ENCODE measurements at places on chromosomes 12 and 14.

DNA sequence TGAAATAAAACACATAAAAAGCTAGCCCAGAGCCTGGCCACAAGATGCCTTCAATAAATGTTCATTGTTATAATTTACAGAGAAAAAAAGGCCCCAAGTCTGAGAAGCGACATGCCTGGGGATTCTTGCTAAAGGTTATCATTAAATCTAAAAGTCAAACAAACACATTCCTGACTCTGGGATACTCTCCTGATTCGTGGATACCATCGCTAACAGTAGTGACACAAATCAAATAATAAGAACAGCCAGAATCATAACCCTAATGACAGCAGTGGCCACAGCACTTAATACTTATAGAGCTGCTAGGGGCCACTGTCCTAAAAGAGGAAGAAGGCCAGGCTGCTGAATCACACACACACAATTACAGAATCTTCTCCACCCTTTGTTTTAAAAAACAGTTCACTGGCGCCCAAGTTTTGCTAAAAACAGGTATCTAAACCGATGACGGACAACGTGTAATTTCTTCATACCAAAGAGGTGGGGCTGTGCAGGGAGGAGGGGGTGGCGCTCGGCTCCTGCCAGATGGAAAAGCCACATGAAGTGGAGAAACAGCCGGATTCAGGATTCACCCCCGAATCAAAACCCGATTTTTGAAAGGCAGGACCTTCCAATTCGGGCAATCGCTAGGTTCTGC is 1.2 kb downstream of the CLIP1 start:
- DNase-seq = no peak

DNA sequence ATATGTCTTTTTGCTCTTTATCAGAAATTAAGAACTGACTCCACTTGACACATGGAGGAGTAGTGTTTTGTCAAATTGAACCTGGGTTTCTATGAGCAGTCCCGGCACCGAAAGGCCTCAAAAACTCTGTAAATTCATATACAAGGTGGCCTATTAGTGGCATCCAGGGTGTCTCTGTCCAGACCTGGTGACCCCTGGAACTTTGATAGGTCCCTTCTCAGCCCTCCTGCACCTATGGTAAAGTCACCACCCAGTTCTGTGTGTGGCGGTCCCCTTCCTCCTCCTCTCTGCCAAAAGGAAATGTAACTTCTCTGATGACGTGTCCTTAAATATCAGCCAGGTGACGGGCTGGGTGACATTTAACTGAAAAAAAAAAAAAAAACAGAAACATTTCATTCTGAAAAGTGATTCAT is 204.0 kb upstream of the FOXN3 start:
- no peak for DNase-seq

GRCh38 chr12:117365049-117365616 is 3.7 kb upstream of the NOS1 start:
- DNase-seq = no peak

GRCh38 chr14:60309867-60310552 is 61.0 kb downstream of the PPM1A start:
- DNase-seq = peak; percentile 29

- DNase-seq = no peak
Observed at GRCh38 chr12:5088586-5089264, 45.0 kb downstream of the KCNA5 start.

- DNase-seq = no peak
Observed at GRCh38 chr14:81485372-81485771, 48.3 kb downstream of the SEL1L start.

GRCh38 chr14:40317690-40318089 is 885.5 kb upstream of the FBXO33 start:
- DNase-seq = no peak

DNA sequence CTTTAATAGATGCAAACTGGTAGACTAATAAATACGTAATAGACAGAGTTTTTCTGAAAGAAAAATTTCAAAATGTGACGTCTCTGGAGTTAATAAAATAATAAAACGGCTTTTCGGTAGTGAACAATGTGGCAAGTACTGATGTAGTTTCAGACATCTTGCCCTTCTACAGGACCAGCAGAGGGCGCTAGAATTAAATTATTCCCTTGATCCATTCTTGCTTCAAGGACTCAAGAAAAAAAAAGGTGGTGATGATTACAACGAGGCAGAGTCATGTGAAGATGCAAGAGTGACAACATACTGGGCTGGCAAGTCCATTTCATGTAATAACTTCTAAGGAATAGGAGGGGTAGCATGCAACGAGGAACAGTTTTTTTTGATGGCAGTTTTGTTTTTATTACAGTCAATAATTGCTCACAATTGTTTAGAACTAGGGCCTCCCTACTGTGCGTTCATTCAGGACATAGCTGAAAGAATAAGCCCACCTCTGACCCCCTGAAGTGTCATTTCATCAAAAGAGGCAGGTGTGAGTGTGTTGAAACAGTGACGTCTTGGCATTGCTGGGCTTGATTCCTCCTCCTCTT is 101.0 kb upstream of the GZMB start:
- DNase-seq = peak; percentile 70

DNA sequence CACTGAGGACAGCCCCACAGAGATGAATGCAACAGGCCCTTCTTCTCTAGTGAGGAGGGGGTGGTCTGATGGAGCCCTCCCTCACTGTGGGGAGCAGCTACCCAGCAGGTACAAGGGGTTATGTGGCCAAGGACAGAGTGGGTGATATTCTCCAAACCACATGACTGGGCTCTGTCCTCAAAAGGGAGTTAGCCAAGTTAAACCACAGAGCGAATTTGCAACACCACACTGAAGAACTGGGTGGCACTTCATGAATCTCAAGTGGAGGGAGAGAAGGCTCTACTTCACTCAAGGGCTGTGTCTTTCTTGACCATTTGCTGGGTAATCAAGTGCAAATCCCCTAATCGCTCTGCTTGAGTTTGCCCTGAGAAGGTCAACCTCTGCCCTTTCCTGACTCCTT is 12.5 kb downstream of the GPR68 start:
- DNase-seq = no peak

DNA sequence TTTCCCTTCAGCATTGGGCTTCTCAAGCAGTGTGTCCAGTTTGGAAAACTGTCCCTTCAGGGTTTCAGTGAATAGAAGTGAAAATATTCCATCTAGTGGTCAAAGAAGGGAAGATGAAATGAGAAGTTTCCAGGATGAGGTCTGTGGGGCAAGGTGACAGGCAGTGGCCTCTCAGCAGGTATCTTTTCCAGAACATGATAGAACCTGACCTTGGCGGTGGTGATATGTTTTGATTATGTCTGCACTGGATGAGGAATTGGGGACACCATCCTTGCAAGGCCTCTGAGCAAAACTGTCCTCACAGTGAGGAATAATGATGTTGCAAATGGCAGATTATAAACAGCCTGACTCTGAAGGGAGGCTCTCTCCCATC is 4.7 kb downstream of the GPX2 start:
- DNase-seq = no peak

DNA sequence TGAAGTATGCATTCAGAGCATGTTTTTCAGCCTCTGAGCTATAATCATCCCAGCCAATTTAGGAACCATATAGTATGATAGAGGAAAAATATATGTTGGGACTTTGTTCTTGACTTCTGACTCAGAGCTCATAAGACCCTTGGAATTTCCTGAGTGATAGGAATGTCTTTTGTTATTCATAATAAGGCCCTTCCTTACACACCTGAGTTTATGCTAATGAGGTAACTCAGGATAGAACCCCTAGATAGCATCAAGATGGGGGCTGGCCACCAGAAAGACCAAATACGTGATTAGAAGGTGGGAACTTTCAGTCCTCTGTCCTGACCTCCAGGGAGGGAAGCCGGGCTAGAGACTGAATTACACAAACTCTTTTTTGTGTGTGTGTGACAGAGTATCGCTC is 32.4 kb upstream of the PLEK2 start:
- no peak for DNase-seq

GRCh38 chr12:87815771-87816585 is 213.2 kb downstream of the C12orf50 start:
- DNase-seq = peak; percentile 60

- no peak for DNase-seq
Observed at GRCh38 chr12:51020448-51021182, 5.6 kb downstream of the SLC11A2 start.

DNA sequence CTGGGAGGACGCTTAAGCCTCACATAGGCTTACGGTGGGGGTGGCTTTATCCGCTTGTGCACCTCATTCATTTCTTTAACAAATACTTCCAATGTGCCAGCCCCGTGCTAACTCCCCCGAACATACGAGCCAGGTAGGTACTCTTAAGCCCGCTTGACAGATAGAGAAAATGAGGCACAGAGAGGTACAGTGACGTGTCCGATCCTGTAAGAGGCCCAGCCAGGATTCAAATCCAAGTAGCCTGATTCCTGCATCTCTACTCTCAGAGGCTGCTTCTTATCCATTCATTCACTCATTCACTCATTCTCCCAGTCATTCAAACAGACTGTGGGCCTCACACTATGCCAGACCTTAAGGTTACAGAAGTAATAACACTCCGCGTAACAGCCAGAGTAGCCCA is 477 bp downstream of the OAS3 start:
- no peak for DNase-seq

- no peak for DNase-seq
Observed at GRCh38 chr14:94387051-94388026, 1.1 kb downstream of the SERPINA1 start.

DNA sequence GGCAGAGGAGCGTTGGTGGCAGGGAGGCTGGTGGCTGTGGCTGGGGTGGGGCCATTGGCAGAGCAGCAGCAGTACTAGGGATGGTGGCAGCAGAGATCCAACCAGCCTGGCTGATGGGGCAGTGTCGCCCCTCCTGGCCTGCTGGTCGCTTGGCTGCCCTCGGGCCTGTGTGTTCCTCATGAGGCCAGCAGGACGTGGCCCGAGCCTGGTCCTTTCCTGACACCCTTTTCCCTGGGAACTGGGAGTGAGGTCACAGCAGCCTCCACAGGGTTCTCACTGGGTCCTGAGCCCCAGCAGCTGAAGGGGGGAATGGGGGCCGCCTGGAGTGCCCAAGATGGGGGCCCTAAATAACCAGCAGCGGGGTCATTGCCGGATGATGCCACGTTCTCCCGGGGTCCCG is 46.1 kb downstream of the KIF26A start:
- DNase-seq = no peak

DNA sequence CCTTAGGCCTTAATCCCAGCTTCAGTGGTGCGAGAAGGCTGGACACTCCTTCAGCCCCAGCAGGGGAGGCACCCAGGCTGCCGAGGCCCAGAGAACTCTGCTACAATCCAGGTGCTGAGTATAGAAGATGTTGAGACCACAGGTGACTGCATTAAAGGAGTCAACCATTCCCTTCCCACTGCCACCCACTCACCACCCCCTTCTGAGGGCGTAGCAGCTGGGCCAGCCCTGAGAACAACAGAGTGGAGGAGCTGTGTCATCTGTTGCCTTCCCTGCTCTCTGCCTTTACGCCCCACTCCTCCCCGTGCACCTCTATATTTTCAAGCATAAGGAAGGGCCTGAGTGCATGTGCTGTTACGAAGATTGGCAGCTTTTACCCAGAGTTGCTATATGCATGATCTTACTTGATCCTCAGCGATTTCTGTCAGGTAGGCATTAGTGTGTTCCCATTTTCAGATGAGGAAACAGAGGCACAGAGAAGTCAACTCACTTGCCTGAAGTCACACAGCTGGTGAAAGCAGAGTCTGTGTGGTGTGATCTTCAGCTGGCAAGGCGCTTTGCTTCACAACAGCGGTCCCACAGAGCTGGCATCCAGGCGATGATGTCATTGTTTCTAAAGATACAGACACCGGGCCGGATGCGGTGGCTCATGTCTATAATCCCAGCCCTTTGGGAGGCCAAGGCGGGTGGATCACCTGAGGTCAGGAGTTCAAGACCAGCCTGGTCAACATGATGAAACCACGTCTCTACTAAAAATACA is 46.7 kb downstream of the RIN3 start:
- DNase-seq = no peak

DNA sequence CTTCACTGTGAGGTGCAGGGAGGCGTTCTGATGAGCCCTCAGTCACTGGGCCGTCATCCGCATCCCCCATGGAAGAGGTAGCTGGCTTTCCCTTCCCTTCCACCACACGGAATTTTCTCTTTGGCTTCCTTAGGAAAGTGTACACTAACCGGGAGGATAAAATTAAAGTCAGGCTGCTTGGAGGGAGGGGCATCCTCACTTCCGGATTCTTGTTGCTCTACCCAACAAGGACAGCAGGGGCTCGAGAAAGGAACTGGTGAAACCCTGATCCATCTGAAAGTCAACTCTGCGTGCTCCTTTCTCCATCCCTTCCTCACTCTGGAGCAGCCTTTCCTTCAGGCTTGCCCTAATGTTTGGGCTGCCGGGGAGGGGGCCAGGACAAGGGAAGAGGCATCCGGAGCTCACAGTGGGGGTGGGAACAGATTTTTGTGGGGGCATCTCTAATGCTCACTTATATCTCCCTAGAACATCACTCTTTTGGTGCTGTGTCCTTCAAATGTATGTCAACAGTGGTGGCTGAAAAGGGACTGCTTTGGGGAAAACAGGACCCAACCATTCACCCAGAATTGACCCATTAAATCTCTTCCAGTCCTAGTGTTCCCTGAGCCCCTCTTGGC is 101.4 kb upstream of the FKBP4 start:
- DNase-seq = no peak

DNA sequence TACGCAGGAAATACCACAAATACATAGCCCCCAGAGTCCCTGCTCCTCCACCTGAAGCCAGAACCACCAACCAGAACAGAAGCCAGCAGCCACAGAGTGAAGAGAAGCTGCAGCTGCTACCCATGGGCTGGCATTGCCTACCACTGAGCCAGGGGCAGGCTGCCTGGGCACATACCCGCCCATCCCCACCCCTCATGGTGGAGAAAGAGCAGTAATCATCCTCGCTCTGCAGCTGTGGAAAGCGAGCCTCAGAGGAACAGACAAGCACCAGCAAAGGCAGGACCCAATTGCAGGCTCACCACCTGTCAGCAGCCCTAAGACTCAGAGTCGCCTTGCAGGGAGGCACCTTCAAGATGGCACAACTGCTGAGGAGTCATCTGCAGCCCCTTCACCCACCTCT is 11.2 kb upstream of the CD9 start:
- DNase-seq = no peak

GRCh38 chr12:111841236-111841749 is 735 bp upstream of the MAPKAPK5 start:
- no peak for DNase-seq

DNA sequence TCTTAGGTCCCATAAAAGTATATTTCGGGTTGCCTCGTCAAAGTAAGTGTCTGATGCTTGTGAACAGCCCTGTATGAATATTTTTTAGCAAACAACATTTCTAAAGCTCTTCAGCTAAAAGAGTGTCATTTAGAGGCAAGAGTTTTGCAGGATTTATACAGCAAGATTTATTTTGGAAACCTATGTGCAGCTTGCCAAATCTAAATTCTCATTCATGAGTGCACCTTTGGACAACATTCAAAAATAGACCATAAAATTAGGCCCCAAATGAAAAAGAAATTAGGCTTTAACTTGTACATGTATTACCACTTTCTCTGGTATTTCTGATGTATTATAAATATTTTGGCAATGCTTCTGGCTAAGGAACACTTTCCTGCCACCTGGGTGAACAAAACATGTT is 224.4 kb upstream of the PDZRN4 start:
- DNase-seq = no peak

DNA sequence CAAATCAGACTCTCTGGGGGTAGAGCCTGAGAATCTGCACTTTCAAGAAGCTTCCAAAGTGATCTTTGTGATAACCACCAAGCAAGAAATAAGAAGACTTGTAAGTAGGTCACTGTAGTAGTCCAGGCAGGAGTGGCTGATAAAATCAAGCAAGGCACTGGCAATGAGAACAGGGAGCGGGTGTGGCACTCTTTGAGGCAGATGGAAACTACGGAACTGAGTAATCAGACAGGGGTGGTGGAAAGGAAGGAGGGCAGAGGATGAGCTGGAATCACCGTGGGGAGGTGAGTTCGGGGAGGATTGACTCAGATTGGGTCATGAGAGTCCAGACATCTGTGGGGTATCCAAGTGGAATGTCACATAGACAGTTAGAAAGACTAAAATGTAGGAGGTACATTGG is 44.4 kb upstream of the PLXNC1 start:
- no peak for DNase-seq
